HEK293T (cell line): ENCODE measurements at places on chromosomes 1 and 21.
A peak's percentile ranks its signal among the peaks of the same experiment; 100 is the strongest.

DNA sequence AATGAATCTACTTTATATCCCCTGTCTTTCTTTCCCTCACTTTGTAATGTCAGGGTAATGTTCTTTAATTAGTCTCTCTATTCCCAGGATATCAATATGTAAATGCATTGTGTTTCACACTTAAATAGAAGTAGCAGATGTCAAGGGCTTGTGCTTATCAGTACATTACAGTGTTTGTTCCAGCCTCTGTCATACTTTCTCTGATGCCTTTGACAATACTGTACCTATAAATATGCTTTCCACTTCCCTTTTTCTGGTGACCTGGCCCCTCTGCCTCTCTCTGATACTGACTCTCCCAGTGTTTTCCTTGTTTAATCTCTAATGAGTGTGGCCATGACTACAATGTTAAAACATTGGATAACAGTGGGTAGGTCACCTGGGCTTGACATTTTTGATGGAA, 862.0 kb upstream of the NEGR1 start:
- no peak for DNase-seq

DNA sequence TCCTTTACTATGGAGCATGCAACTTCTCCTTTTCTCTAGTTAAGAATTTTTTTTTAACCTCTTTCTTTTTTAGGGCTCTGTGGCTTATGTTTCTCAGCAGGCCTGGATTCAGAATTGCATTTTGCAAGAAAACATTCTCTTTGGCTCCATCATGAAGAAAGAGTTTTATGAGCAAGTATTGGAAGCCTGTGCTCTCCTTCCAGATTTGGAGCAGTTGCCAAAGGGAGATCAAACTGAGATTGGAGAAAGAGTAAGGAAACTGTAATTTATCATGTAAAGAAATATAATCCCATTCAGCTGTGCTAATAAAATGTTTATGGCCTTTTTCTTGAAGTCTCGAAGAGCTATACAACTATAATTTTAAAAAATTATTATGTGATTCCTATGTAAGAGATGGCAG, 70.1 kb downstream of the HSPA13 start:
- DNase-seq = no peak

GRCh38 chr1:119124764-119125163, 15.7 kb downstream of the WARS2 start:
- no peak for DNase-seq

DNA sequence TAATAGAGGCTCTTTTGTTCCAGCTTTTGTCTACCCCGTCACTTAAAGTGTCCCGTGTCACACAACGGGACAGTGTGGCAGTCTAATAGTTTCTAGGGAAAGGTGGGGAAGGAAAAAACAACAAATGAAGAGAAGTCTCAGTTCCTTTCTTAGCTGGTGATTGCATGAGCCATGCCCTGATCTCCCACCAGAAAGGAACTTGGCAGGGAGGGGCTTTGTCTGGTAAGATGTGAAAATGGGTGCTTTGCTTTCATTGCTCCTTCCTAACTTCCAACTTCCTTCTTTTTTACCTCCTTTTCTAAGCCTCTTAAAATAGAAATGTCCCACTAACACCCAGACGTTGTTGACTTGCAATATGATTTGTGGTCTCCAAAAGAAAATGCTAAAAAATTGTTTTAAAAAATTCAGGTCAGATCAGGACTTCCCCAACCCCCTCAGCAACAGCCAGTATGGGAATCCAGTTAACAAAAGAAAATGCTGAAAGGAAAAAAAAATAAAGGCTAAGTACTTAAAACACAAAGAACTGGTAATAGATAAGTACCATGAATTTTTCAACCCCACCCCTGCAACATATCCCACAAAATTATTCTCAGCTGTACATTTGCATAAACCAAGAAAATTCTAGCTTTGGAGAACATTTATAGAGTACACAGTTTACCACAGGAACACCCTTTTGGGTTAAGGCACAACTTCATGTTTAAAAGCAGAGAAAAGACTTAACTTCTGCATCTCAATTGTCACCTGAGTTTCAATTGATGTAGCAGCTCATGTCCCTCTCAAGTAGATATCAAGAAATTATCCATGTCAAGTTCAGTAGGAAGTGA, 106.2 kb downstream of the NIBAN1 start:
- DNase-seq = no peak

DNA sequence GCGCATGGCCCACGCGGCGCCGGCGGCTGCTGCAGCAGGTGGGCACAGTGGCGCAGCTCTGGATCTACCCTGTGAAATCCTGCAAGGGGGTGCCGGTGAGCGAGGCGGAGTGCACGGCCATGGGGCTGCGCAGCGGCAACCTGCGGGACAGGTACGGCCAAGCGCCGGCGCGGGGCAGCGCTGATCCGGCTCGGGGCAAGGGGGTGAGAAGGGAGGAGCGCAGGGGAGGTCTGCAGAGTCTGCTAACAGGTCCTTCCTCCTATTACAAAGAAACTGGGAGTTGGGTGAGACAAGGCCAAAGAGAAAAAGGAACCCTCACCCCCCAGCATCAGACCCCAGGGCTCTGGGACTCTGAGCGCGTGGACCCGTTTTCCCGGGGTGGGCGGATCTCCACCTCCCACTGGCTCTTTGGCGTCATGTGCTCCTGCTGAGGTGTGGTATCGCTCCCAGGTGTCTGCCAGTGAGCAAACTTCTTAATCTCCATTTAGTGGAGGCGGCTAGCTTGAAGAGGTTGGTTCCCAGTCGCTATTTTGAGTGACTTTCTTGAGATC, 431 bp downstream of the MTARC1 start:
- DNase-seq = peak; percentile 67

- DNase-seq = no peak
Measured at GRCh38 chr1:106754957-106755356, 301.5 kb upstream of the PRMT6 start.

DNA sequence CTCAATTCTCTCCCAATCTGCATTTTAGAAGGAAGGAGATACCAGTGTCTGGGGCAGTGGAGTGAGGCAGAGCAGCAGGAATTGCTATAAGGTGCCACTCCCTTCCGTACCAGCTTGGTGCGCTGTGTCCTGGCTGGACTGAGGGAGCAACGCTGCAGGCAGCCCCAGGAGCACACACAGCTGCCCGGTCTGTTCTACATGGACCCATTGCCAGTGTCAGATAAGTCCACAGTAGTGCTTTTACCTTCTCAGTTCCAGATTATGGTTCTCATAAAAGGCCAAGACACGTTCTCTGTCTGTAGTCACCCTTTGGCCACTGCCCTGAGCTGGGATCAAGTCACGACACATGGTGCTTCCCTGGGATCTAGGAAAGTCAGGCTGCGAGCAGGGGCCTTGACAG, 44.1 kb upstream of the BARHL2 start:
- DNase-seq = no peak

DNA sequence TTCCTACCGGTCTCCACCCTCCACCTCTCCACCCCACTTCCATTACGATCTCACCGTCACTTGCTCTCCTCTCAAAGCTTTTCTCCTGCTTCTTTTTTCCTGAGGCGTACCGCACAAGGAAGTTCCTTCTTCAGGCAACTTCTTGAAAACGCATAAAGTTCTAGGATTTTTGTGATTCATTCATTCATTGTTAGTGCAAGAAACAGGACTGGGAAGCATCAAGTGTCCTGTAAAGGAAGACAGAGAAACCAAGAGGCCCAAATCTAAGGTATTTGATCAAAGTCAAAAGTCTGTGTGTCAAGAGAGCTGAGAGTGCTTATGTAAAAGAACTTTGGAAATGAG, 1.3 kb upstream of the RCC2 start:
- no peak for DNase-seq

DNA sequence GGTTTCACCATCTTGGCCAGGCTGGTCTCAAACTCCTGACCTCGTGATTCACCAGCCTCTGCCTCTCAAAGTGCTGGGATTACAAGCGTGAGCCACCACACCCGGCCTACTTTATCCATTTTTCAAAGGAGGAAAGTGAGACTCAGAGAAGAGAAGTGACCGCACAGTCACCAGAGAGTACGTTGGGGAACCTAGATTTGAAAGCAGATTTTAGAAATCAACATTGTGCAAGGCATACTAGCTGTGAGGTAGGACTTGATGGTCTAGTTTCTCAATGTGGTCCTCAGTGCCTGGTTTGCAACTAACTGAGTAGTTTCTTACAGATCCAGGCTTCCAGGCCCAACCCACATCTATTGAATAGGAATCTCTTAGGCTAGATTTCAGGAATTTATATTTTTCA, 1.7 kb upstream of the PRCC start:
- DNase-seq = no peak

GRCh38 chr21:28771790-28772501, 220.7 kb downstream of the LTN1 start:
- no peak for DNase-seq

DNA sequence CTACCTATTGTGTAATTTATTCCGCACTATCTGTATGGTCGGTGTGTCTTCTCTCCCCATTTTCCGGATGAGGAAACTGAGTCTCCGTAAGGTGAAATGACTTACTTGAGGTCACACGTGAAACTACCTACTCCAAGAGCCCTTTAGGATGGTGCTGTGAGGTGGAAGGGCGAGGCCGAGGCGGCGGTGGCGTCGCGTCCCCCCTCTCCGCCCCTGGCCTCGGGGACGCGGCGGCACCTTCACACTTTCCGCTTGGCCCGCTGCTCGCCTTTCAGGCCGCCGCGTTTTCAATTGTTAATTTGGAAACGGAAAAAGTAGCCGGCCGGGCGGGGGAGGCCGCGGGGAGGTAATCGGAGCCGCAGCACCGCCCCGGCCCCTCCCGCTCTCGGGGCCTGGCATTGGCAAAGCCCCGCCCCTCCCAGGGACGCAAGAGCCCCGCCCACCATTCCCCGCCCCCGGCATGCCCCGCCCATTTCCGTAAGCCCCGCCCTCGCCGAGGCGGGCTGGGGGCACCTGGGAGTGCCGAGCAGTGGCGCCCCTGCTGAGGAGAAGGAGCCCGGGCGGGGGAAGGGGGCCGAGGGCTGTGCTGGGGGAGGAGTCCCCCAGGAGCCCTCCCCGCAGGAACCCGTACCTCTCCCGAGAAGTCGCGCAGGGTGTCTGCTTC, 18.6 kb downstream of the KCNQ4 start:
- DNase-seq = peak; percentile 98

DNA sequence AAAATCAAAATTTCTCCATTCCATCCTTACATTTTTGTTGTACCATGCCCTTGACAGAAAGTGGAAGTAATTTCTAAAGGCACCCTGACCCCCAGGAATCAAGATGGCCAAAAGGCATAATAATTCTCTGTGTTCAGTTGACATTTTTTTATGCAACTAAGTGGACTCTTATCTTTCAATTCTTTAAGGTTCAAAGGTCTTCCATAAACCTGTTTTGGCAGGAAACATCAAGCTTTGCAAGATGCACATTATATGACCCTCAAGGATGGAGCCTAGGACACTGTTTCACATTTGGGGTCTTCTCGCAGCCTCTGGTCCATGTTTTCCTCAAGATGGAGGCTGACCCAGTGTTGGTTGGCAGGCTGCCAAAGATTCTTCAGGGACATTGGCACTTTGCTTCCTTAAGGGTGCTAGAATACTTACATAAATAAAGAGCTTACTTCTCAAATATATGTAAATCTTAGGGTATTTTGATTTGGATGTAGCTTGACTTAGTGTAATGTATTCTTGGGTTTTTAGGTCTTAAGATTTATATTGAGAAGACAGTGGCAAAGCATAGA, 48.0 kb upstream of the COG2 start:
- DNase-seq = no peak

GRCh38 chr1:201530741-201531531, 8.0 kb upstream of the NAV1 start:
- peak; percentile 90 for DNase-seq

DNA sequence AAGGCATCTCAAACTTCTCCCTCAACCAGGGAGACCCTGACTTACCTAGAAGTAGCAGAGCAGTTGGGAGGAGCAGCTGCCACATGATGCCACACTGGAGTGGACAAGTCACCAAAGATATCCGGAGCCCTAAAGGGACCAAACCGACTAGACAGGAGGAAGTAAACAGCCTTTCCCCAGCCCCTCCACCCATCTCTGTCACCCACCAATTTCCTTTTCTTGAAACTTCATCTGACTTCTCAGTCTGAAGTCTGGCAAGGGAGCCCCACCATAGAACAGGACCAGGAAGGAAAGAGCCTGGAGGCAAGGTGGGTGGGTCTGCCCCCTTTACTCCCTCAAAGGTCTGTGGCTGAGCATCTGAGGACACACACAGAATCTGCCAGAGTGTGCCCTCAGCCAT, at the start of gene FCGR3A:
Gene FCGR3A (minus strand): TSS at position 167 of the 400 bp plus-strand sequence. CDS start 82 bp downstream, at position 85.
- no peak for DNase-seq

GRCh38 chr1:30728832-30729638, 5.7 kb upstream of the MATN1 start:
- DNase-seq = no peak

DNA sequence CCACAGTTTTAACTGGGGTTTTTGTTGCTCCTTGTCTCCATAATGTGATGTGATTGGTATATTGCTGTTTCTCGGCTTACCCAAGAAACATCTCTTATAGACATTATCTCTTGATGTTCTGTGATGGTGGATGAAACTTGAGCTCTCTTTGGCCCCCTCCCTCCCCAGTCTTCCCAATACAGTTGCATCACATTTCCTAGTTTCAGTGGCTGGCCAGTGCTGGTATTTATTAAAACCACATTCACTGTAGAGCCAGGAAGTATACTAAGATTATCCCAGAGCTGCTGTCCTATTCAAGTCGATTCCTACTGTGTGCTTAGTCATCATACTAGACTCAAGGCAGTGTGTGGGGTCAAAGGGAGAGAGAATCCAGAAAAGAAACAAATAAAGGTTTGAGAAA, 244.4 kb downstream of the KAZN start:
- DNase-seq = no peak

DNA sequence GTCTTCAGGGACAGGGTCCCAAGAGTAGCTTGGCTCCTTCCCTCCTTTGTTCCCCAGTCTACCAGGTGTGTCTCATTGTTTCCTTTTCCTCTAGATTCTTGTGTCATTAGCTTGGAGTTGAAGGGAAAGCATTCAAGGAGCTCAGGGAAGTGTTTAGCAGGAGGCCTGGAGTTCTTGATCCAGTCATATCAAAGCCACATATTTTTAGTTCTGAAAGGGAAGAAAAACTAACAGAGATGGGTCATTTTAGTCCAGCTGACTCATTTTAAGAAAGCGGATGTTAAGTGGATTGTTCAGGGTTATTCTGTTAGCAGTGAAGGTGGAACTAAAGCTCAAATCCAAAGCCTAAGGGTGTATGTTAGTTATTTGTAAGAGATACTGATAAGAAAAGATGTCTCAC, 721 bp downstream of the C1orf54 start:
- no peak for DNase-seq

DNA sequence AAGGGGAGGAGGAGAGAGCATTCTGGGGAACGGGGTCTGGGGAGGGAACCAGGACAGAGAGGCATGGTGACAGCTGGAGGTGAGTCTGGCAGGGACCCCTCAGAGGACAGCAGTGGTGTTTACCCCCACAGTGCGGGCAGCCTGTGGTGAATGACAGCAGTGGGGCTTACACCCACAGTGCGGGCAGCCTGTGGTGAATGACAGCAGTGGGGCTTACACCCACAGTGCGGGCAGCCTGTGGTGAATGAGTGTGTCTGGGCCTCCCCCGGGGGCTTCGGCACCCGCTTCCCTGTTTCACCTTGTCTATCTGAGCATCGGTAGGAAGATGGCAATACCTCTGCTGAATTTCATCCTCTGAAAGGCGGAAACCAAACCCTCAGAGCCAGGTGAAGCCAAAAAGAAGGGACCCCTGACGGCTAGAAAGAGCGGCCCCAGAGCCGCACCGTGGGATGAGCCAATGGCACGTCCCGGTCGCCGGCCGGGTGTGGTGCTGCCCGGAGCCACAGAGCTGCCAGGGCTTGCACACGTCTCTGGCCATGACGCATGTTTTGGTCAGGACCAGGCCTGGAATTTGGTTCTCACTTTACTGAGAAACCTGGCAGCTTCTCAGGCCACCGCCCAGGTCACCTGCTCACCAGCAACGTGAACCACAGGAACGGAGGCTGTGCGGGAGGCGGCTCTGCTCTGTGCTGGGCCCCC, 54.1 kb downstream of the SIK1 start:
- no peak for DNase-seq

GRCh38 chr1:19844731-19845495, 29.8 kb upstream of the RNF186 start:
- no peak for DNase-seq
